Stimulated activated CD4-positive, alpha-beta T cell treated with anti-CD3 and anti-CD28 coated beads, Interleukin-1b, Interleukin-23, amount 100 ng/mL, for 1 hour (primary cell): ENCODE measurements at places on chromosomes 3 and 15.

DNA sequence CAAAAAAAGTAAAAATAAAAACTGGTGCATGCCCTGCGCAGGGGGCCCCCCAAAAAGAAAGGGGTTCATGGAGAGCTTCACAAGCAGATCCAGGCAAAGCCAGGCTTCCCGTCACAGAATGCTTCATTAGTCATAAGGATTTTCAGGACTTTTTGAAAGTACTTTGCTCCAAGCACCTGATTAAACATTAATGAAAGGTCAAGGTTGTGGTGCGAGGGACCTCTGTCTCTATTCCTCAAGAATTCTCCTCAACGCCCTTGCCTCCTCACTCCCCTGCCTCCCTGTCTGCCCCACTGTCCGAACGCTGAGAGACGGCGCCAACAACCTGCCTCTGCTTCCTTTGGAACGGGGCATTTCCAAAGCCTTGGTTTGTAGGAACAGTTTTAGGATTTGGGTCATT, 240.1 kb upstream of the IGF1R start:
- no peak for DNase-seq

DNA sequence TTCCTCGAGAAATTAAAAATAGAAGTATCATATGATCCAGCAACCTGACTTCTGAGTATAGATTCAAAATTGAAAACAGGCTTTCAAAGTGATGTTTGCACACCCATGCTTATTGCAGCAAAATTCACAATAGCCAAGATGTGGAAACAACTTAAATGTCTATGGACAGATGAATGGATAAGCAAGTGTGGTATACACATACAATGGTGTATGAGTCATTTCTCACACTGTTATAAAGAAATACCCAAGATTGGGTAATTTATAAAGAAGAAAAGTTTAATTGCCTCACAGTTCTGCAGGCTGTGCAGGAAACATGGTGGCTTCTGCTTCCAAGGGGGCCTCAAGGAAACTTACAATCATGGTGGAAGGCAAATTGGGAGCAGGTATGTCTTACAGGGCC, 100.8 kb downstream of the KLF13 start:
- DNase-seq = no peak

GRCh38 chr3:37862903-37863815, 1.5 kb downstream of the CTDSPL start:
- DNase-seq = no peak

DNA sequence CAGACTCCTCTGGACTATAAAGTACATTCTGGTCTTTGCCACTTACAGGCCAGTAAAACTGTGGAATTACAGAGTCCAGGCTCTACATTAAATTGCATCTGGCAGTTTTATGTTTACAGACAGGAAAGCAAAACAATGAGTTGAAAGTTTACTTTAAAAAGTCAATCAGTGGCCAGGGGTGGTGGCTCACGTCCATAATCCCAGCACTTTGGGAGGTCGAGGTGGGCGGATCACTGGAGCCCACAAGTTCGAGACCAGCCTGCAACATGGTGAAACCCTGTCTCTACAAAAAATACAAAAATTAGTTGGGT, 53.8 kb downstream of the TM4SF4 start:
- no peak for DNase-seq

DNA sequence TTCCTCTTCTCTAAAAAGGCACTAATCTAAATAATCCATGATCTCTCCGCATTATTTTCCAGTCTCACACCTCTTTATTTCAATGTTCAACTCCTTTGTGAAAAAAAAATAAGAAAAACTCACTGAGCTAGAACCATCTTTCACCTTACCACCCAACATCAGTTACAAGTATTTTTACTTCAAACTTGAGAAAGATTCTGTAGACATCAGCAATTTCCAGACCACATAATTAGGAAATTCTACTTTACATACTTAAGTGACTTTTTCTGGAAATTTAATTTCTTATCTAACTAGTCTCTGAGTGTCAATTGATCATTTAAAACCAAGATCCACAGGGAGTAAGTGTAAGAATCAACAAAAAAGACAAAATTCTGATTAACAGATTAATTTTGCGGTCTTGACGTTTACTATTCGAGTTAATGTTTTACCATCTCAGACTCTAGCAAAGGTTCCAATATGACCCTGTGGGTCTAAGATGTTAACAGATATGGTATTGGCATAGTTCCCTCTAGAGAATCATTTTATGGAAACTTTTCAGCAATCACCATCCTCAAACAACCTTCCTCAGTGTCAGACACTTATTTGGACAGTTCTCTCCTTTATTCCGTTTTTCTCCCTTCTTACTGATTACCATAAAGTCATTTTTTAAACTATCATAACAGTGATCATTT, 5.1 kb downstream of the ATP13A3 start:
- no peak for DNase-seq

DNA sequence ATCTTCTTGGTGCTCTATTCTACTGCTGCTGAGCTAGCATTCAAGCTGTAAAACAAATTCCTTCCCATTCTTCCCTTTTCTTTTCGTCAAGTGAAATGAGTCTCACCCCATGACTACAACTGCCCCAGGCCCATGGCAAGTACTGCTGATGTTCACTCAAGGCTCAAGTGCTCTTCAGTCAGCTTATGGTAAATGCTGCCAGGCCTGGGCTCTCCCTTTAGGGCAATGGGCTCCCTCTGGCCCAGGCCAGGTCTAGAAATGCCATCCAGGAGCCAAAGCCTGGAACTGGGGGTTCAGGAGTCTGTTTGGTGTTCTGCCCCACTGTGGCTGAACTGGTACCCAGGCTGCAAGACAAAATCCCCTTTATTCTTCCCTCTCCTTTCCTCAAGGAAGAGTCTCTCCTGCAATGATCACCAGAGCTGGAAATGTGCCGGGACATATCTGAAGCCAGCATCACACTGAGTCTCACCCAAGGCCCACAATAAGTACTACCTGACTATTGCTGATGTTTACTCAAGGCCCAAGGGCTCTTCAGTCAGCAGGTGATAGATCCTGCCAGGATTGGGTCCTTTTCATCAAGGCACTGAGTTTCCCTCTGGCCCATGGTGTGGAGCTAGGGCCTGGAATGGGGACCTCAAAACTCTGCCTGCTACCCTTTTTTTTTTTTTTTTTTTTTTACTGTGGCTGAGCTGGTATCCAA, 205.0 kb upstream of the STAC start:
- no peak for DNase-seq

DNA sequence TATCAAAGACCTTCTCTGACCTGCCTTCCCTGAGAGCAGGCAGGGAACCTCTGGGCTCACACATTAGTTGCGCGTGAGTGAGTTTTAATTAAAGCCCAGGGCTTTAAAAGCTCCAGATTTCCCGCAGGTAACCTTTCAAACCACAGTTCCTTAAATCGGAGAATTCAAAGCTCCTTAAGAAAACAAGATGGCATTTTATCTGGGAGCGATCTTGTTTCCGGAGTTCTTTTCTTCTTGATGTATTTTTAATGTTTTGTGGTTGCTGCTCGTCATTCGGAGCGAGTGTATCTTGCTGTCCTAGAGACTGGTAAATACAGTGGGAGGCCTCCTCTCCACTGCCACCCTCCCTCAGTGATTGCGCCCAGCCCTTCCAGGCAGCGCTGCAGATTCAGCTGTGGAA, 284.3 kb downstream of the CLSTN2 start:
- DNase-seq = no peak

GRCh38 chr3:46585799-46586693, 19.9 kb upstream of the LRRC2 start:
- no peak for DNase-seq

DNA sequence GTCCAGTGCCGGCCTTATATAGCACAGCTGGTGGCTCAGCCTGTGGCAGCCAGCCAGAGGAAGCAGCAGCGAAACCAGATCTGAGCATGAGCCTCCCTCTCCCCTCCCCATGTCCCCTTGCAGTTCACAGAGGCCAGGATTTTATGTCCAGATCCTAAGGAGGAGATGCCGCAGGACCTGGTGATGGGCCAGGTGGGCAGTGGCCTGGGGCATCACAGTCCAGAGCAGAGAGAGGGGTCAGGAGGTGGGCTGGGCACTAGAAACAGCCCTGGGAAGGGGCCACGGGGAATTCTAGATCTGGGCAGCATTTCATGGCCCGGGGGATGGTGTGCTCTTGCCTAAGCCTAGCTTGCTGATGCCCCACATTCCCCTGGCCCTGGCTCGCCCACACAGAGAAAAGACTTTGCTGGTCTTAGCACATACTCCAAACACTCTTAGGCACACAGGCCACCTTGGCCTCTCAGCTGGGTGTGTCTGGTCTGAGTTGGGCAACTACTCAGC, 259 bp upstream of the CILP start:
- DNase-seq = no peak

DNA sequence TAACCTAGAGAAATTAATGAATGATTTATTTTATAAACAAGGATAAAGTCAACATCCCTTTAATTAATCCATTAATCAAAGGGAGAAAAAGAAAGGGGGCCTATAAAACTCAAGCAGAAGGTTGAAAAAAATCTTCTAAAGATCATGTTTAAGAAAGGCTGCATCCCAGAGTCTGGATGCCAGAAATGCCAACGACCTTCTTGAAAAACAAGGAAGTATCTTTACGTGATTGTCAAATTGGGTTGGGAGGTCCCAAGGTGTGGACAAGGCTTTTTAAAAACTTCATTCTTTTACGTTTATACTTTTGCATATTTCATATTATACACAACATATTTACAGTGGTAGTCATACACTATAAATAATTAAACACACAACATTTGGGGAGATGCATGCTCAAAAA, 1.6 kb downstream of the GOLGB1 start:
- DNase-seq = no peak

DNA sequence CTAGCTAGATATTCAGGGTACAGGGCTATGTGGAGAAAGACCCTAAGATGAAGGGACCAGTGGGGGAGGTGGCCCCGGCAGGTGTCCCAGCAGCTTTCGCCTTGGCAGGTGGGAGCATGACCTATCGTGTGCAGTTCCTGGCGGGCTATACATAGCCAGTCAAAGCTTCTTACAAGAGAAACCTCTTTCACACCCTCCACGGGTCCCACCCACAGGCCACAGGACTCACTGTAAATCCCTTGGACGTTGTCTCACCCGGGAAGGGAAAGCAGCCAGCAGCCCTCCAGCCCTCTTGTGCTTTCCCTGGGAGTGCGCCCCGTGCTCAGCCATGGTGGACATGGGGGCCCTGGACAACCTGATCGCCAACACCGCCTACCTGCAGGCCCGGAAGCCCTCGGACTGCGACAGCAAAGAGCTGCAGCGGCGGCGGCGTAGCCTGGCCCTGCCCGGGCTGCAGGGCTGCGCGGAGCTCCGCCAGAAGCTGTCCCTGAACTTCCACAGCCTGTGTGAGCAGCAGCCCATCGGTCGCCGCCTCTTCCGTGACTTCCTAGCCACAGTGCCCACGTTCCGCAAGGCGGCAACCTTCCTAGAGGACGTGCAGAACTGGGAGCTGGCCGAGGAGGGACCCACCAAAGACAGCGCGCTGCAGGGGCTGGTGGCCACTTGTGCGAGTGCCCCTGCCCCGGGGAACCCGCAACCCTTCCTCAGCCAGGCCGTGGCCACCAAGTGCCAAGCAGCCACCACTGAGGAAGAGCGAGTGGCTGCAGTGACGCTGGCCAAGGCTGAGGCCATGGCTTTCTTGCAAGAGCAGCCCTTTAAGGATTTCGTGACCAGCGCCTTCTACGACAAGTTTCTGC, 15.0 kb downstream of the GRK7 start:
- no peak for DNase-seq

DNA sequence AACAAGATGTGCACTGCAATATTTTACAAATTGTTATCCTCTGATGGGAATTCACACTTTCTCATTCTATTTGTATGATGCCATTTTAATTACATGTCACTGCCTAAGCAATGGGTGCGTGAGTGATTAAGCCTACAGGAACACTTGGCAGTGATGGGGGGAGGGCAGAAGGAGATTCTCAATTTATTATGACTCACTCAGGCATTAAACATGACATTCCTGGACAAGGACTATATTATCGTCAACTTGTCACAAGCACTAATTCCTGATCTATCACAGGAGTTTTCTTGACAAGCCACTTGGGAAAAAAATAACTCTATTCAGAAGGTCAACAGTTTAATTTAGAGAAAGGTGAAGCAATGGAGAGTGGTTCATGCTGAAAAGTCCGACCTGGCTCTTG, 556.8 kb downstream of the NSUN3 start:
- DNase-seq = no peak

GRCh38 chr15:83379579-83379959, 67.6 kb upstream of the SH3GL3 start:
- DNase-seq = no peak

DNA sequence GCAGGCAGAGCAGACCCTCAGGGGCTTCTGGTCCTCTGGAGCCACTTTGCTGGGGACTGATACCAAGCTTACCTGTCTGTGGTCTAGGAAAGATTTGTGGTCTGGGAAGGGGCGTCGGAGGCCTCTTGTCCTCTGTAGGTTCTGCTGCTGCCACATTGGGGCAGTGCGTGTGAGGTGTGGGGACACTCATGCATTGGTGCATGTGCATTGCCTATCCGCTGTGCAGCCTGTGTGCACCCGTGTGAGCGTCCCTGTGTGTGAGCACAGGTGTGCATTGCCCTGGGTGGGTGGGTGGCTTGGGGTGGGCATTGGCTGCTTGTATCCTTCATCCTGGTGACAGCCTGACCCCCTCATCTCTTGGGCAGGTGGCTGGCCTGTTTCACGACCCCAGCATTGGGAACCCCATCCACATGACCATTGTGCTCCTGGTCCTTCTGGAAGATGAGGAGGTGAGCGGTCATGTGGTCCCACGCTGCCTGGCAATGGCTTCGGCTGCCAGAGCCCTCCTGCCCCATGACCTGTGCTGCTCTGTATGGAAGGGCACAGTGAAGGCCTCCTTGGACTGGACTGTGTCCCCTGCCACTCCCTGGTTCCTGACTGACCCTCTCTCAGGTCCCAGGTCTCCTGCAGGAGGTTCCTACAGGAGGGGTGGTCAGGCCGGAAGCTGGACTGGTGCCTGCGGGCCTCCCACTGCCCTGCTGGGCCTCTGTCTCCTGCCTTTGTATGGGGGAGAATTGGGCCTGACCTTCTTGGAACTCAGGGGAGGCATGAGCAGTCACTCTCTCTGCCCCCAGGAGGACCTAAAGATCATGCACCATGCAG, 41.5 kb downstream of the SAXO2 start:
- no peak for DNase-seq

DNA sequence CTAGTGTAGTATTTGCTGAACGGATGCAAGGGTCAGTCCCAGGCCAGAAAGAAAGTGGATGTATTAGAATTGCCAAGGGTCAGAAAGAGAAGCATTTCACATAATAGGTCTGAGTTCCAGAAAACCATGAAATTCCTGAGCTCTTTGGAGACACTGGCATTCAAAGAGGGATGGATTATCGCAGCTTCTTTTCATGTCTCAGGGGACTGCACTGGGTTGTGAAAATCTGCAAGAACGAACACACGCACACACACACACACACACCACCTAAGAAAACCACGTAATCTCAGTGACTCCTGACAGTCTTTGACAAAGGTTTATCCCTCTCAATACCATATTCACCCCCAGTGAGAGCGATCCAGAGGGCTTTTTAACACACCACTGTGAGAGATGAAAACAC, 57.9 kb downstream of the TIPARP start:
- no peak for DNase-seq

- DNase-seq = no peak
These were observed 49.5 kb downstream of the GPR176 start for GRCh38 chr15:39870537-39870936.

- no peak for DNase-seq
These were observed 755 bp downstream of the CD200R1 start for GRCh38 chr3:112974178-112974517.

- no peak for DNase-seq
These were observed 969 bp upstream of the BSN start for GRCh38 chr3:49553324-49553691.

- DNase-seq = no peak
These were observed 17.1 kb downstream of the VIPR1 start for GRCh38 chr3:42519568-42519962.
